Immature natural killer cell (primary cell): ENCODE measurements at places on chromosomes 2 and 18. TPM values are rescaled to one million over a fixed set of nuclear protein-coding genes. Genes with fewer than 3 reads are reported as not detected.

GRCh38 chr18:670522-670921, 13.1 kb downstream of the TYMS start:
- DNase-seq = no peak
- peaks cover 14% of the 10 kb centered on the region for H3K36me3 ChIP-seq
- H3K27me3 ChIP-seq = no peaks in the 10 kb centered on the region
- no peak overlapping the region for H3K4me3 ChIP-seq

GRCh38 chr18:12657684-12658425, at the start of gene SPIRE1:
TSS of gene SPIRE1 (minus strand) at chr18:12658107. CDS start at chr18:12657866, 241 bp downstream.
- peaks cover 7% of the 10 kb centered on the region for H3K27me3 ChIP-seq
- H3K36me3 ChIP-seq = no peaks in the 10 kb centered on the region
- peak; percentile 46 for DNase-seq
- peak within 1 kb of the TSS; percentile 95 for H3K4me3 ChIP-seq

DNA sequence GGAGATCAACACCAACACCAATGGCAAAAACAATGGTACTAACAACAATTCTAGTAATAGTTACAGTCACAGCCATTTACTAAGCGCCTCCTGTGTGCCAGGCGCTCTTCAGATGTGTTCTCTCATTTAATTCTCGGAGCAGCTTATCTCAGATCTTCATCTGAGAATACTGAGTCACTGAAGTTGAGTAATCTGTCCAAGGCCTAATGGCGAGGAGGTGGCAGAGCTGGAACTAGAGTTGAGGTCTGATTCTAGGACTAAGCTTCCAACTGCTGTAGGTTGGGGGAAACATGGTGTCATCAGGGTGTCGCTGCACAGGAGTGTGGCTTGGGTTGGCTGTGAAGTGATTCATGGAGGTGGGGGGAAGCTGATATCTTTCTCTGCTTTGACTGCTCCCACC, 156.1 kb downstream of the DYSF start:
- H3K27ac ChIP-seq = no peak overlapping the region
- no peaks in the 10 kb centered on the region for H3K27me3 ChIP-seq
- H3K4me3 ChIP-seq = no peak overlapping the region
- DNase-seq = no peak
- H3K4me1 ChIP-seq = peaks cover 7% of the 10 kb centered on the region
- H3K36me3 ChIP-seq = no peaks in the 10 kb centered on the region

GRCh38 chr2:97908208-97908676, 87.5 kb downstream of the TMEM131 start:
- peaks cover 61% of the 10 kb centered on the region for H3K4me1 ChIP-seq
- H3K27me3 ChIP-seq = no peaks in the 10 kb centered on the region
- no peak overlapping the region for H3K4me3 ChIP-seq
- H3K36me3 ChIP-seq = peaks cover 13% of the 10 kb centered on the region

- no peak overlapping the region for H3K4me3 ChIP-seq
- H3K4me1 ChIP-seq = no peaks in the 10 kb centered on the region
- H3K27ac ChIP-seq = no peak overlapping the region
- H3K27me3 ChIP-seq = peaks cover 3% of the 10 kb centered on the region
- DNase-seq = no peak
- H3K36me3 ChIP-seq = no peaks in the 10 kb centered on the region
These were observed 50.9 kb downstream of the REEP1 start for GRCh38 chr2:86286516-86286915.

GRCh38 chr2:30385327-30385726, 61.7 kb upstream of the LCLAT1 start:
- H3K27ac ChIP-seq = no peak overlapping the region
- no peak for DNase-seq
- peaks cover 10% of the 10 kb centered on the region for H3K4me1 ChIP-seq
- H3K4me3 ChIP-seq = no peak overlapping the region
- peaks cover 8% of the 10 kb centered on the region for H3K27me3 ChIP-seq
- no peaks in the 10 kb centered on the region for H3K36me3 ChIP-seq

- H3K4me3 ChIP-seq = peak within 1 kb of the TSS; percentile 85
- H3K36me3 ChIP-seq = no peaks in the 10 kb centered on the region
- H3K27me3 ChIP-seq = peaks cover 24% of the 10 kb centered on the region
- no peak within 1 kb of the TSS for H3K27ac ChIP-seq
- peak; percentile 45 for DNase-seq
These were observed at the start of gene LIPG for GRCh38 chr18:49561289-49562193. TSS of gene LIPG (plus strand) at chr18:49562057. CDS start at chr18:49562309, 252 bp downstream.

Gene SNRNP200
- polyA plus RNA-seq = 46.6 TPM

Gene IKZF2
- 8.0 TPM for polyA plus RNA-seq

Gene MRO
- polyA plus RNA-seq = not detected

DNA sequence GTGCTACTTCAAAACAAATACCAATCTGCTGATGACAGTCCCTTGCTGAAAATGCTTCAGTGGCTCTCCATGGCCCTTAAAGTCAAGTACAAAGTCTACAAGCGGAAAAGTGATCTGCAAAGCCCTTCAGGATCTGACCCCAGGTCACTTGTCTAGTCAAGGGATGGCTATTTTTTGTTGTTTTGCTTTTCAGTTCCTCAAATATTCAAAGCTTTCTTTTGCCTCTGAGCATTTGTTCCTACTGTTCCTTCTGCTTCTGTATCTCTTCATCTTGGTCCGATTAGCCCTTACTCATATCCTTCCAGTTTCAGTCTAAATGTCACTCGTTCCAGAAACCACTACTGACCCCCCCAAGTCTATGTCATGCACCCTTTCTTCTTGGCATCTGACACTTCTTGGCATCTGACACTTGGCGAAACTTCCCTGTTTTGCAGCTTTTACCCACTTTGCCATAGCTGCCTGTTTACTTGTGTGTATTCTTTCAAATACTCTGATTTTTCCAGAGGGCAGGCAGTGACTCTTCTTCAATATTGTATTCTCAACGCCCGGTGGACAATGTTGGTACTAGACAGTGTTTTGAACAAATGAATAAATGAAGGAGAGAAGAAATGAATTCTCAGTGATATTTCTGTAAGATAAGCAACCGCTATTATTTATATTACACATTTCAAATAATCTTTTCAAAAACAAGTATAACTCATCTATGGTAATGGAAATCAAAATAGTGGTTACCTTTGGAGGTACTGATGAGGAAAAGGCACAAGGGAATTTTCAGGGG, 175.9 kb upstream of the FN1 start:
- no peak for DNase-seq
- H3K27me3 ChIP-seq = peaks cover 3% of the 10 kb centered on the region
- H3K27ac ChIP-seq = no peak overlapping the region
- no peaks in the 10 kb centered on the region for H3K4me1 ChIP-seq
- no peaks in the 10 kb centered on the region for H3K36me3 ChIP-seq

DNA sequence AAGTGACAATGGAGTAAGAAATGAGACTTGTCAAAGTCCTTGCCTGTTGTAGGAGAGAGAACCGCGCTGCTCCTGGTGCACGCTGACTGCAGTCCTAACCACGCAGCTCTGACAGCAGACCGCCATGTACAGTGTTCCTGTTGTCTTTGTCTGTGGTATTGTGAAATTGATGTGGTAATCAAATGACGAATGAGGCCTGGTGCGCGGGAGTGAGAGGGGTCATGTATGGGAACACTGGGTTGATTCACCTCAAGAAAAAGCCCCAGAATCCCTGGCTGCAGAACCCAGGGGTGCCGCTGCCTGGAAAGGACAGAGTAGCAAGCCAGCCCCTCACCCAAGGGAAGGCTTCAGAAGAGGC, 64.0 kb downstream of the INPP4A start:
- peaks cover 2% of the 10 kb centered on the region for H3K27me3 ChIP-seq
- H3K27ac ChIP-seq = peak overlapping the region; percentile 44
- peak; percentile 57 for DNase-seq

GRCh38 chr2:240466579-240467148, 31.2 kb downstream of the GPC1 start:
- DNase-seq = no peak
- peaks cover 2% of the 10 kb centered on the region for H3K4me1 ChIP-seq

- no peak for DNase-seq
- H3K36me3 ChIP-seq = no peaks in the 10 kb centered on the region
- no peak overlapping the region for H3K4me3 ChIP-seq
- no peaks in the 10 kb centered on the region for H3K4me1 ChIP-seq
These were observed 78.2 kb downstream of the FBXO15 start for GRCh38 chr18:74069178-74070050.
